ENCODE measurements at places on chromosomes 16 and 17. TPM values are rescaled to one million over a fixed set of nuclear protein-coding genes. Genes with fewer than 3 reads are reported as not detected.

ACSM5 gene
- total RNA-seq = not detected

CFAP119 gene
- total RNA-seq = 4.9 TPM

TNRC6C gene
- 8.9 TPM for total RNA-seq

SCNN1G gene
- total RNA-seq = not detected

KCTD19 gene
- total RNA-seq = under 0.01 TPM

SLC35G3 gene
- not detected for total RNA-seq

CARHSP1 gene
- 158 TPM for total RNA-seq

RNF43 gene
- total RNA-seq = not detected

Measured in placental pericyte (primary cell).